Tibial nerve (tissue), 4 donors: ENCODE measurements at places on chromosomes 12 and 14. TPM values are rescaled to one million over a fixed set of nuclear protein-coding genes. Genes with fewer than 3 reads are reported as not detected.

- H3K27me3 ChIP-seq = no peaks in the 10 kb centered on the region
- H3K27ac ChIP-seq = no peak overlapping the region
- peaks cover 74% of the 10 kb centered on the region for H3K4me1 ChIP-seq
- no peaks in the 10 kb centered on the region for H3K36me3 ChIP-seq
- no peak overlapping the region for H3K4me3 ChIP-seq
Measured at GRCh38 chr14:50222055-50222613, 9.2 kb downstream of the SOS2 start.

- no peaks in the 10 kb centered on the region for H3K27me3 ChIP-seq
- no peaks in the 10 kb centered on the region for H3K4me1 ChIP-seq
- no peak overlapping the region for H3K27ac ChIP-seq
- no peak for DNase-seq
Measured at GRCh38 chr12:18703321-18703720, 34.5 kb downstream of the PLCZ1 start.

GRCh38 chr12:29650371-29650770, 133.4 kb downstream of the TMTC1 start:
- H3K27ac ChIP-seq = no peak overlapping the region
- H3K36me3 ChIP-seq = peaks cover 12% of the 10 kb centered on the region
- no peak overlapping the region for H3K4me3 ChIP-seq
- H3K27me3 ChIP-seq = no peaks in the 10 kb centered on the region
- H3K4me1 ChIP-seq = no peaks in the 10 kb centered on the region

GRCh38 chr12:28704477-28705169, 444.5 kb upstream of the FAR2 start:
- H3K4me3 ChIP-seq = no peak overlapping the region
- H3K27ac ChIP-seq = no peak overlapping the region
- no peak for DNase-seq
- H3K36me3 ChIP-seq = no peaks in the 10 kb centered on the region
- no peaks in the 10 kb centered on the region for H3K27me3 ChIP-seq

DNA sequence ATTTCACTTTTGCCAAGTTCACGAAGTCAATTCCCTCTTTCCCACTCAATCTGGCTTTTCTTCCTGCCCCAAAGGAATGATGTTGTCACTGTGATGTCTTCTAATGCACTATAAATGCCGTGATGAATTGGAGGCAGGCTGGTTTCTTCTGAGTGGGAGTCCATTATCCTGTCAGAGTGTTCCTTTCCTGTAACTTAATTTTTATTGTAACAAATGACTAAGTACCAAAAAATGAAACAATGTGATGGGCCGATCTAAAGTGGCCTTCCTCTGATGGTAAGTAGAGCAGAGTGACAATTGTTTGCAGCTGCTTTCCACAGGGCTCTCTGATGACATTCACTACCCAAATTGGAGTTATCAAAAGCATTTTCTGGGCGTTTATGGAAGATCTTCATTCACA, 22.2 kb downstream of the TMEM30B start:
- no peak overlapping the region for H3K27ac ChIP-seq
- no peak for DNase-seq
- H3K4me3 ChIP-seq = no peak overlapping the region
- H3K36me3 ChIP-seq = no peaks in the 10 kb centered on the region
- no peaks in the 10 kb centered on the region for H3K27me3 ChIP-seq

GRCh38 chr12:125228519-125229260, 163.5 kb downstream of the AACS start:
- no peaks in the 10 kb centered on the region for H3K27me3 ChIP-seq
- no peaks in the 10 kb centered on the region for H3K4me1 ChIP-seq
- no peak overlapping the region for H3K4me3 ChIP-seq
- no peaks in the 10 kb centered on the region for H3K36me3 ChIP-seq
- no peak overlapping the region for H3K27ac ChIP-seq

- DNase-seq = no peak
- no peak overlapping the region for H3K4me3 ChIP-seq
- no peak overlapping the region for H3K27ac ChIP-seq
Measured at GRCh38 chr14:99325016-99325415, 53.0 kb upstream of the BCL11B start.

- no peaks in the 10 kb centered on the region for H3K4me1 ChIP-seq
- DNase-seq = no peak
- H3K27ac ChIP-seq = no peak overlapping the region
- no peak overlapping the region for H3K4me3 ChIP-seq
- H3K36me3 ChIP-seq = no peaks in the 10 kb centered on the region
Measured at GRCh38 chr12:67758521-67758920, 110.0 kb downstream of the DYRK2 start.

- H3K27ac ChIP-seq = no peak overlapping the region
- DNase-seq = no peak
- no peak overlapping the region for H3K4me3 ChIP-seq
- no peaks in the 10 kb centered on the region for H3K36me3 ChIP-seq
- no peaks in the 10 kb centered on the region for H3K4me1 ChIP-seq
Measured at GRCh38 chr12:113880988-113881962, 84.8 kb downstream of the RBM19 start.

GRCh38 chr12:5916785-5917290, 28.2 kb downstream of the ANO2 start:
- no peaks in the 10 kb centered on the region for H3K4me1 ChIP-seq
- H3K27ac ChIP-seq = no peak overlapping the region
- no peak for DNase-seq
- H3K4me3 ChIP-seq = no peak overlapping the region
- H3K36me3 ChIP-seq = no peaks in the 10 kb centered on the region
- H3K27me3 ChIP-seq = no peaks in the 10 kb centered on the region

DNA sequence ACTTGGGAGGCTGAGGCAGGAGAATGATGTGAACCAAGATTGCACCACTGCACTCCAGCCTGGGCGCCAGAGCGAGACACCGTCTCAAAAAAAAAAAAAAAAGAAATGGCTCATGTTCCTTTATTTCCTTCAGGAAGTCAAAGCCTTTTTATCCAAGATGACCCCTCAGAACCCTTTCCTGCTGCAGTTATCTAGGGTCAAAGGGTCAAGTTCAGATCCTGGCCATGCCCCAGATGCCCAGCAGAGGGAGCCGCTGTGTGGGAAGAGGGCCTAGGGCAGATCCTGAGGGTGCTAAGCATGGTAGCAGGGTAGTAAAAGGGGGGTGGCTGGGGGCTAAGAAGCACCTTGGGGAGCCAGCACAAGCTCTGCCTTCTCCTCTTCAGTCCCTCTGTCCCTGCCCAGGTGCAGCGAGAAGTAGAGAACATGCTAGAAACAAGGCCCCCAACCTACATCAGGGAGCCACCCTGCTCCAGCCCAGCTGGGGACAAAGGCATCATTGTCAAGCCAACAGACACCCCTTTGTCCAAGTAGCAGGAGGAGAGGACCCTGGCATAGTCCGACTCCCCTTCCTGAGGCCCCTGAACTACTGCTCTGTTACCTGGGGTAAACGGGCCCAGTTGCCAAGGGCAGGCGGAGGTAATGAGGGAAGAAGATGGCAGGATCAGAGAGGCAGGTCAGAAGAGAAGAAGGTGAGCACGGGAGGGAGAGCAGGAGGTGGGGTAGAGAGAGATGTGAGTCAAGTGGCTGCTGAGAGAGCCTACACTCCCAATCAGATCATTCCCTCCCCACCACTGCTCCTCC, 6.5 kb downstream of the NFE2 start:
- H3K4me3 ChIP-seq = no peak overlapping the region
- no peaks in the 10 kb centered on the region for H3K27me3 ChIP-seq
- peak; percentile 59 for DNase-seq
- H3K36me3 ChIP-seq = no peaks in the 10 kb centered on the region

DNA sequence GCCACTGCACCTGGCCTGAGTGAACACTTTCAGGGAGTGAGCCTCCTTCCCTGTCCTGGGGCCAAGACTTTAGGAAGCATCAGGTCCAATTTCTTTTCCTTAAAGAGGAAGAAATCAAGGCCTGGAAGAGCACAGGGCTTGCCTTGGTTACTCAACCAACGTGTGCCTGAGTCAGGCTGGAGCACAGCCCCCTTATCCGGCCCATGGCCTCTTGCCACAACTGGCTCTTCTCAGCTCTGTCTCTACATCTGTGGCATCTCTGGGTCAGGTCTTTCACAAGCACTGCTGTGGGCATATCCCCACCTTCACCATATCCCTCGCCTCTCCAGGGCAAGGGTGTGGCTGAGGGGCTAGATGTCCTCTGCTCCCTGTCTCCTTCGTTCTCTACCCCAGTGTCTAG, 6.8 kb downstream of the MYH6 start:
- no peaks in the 10 kb centered on the region for H3K27me3 ChIP-seq
- no peaks in the 10 kb centered on the region for H3K36me3 ChIP-seq
- H3K4me3 ChIP-seq = no peak overlapping the region
- DNase-seq = no peak

TAC3 gene
- not detected for total RNA-seq

NT5DC3 gene
- total RNA-seq = 12.7 TPM

TMEM229B gene
- total RNA-seq = 5.7 TPM

CMKLR1 gene
- total RNA-seq = 22.3 TPM

SLC38A6 gene
- 12.9 TPM for total RNA-seq

GPR137C gene
- total RNA-seq = 0.84 TPM

HVCN1 gene
- 13.8 TPM for total RNA-seq

HSPB8 gene
- total RNA-seq = 23.4 TPM

OR6C2 gene
- total RNA-seq = not detected

DPF3 gene
- total RNA-seq = 0.22 TPM

ALDH2 gene
- total RNA-seq = 80.6 TPM
